GDM1 (cell line): ENCODE measurements at places on chromosomes 6 and 20.

GRCh38 chr6:126770176-126770575 is 348.3 kb upstream of the RSPO3 start:
- DNase-seq: no peak

DNA sequence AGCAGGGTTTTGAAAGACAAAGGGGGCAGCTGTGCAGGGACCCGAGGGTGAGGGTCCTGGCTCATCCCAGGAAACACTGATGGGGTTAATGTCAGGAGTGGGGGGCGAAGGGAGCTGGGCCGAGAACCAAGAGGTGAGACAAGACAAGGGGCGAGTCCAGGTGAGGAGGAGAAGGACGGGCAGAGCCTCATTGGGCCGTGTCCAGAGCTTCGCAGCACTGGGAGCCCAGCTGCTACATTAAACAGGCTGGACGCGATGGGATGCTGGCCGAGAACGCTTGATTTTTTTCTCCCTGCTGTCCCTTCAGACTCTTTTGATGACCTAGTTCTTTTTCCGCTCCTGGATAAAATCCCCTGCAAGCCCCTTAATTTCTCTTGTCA is 172.8 kb upstream of the SNX9 start:
- DNase-seq: no peak

DNA sequence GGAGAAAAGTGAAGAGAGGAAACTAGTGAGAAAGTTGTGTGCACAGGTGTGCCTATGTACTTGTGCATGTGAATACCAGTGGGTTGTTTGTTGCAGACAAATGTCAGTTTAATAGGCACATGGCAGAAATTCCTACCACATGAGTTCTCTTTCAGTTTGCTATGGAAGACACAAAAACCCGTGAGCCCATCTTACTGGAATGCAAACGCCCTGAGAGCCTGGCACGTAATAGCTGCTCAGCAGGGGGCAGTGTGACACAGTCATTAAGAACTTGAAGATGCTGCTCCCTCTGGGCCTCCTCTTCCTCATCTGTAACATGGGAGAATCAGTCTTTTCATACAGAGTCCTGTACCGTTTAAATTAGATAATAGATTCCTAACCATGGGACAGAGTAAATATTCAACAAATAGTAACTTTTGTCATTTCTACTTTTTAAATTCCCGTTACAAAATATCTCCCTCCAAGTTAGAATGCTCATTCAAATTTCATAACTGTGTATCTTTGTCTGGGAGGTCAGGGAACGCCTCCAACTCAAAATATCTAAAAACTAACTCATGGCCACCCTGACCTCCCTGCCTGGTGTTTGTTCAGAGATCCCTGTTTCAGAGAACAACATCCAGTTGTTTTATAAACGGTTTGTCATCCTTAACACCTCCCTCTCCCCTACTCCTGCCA is 802.9 kb downstream of the MAFB start:
- DNase-seq: peak; percentile 1

GRCh38 chr6:135094403-135094821 is 39.8 kb upstream of the HBS1L start:
- no peak for DNase-seq

DNA sequence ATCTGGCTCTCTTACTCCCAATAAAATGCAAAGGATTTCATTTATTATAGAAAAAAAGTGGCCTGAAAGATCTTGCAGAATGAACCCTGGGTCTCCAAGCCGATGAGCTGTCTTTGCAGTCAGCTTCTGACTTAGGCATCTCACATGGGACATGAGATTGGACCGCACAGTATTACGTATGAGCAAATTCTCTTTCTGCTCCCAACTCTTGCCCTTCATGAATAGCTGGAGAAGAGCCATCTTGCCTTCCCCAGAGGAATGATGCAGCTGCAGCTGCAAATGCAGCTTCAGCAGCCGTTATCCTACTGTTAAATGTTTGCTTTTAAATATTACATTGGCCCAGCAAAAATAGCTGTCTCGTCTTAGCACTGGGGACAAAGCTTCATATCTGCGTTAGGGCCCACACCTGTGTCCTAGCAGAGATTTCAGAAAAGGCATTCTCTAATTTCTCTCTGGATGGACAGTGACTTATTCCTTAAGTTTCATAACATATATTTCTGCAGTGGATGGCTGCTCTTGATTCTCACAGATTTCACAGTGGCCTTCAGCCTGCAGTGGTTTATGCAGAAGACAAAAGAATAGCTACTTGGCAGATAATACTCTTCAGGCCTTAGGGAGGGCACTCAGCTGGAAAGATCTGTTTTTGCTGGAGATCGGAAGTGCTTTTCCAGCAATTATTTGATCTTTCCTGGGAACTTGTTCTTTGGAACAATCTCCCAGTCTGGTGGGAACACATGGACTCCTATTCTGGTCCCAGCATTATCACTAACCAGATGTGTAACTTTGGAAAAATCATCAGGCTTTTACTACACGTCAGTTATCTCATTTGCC is 129.2 kb downstream of the FYN start:
- DNase-seq: no peak

DNA sequence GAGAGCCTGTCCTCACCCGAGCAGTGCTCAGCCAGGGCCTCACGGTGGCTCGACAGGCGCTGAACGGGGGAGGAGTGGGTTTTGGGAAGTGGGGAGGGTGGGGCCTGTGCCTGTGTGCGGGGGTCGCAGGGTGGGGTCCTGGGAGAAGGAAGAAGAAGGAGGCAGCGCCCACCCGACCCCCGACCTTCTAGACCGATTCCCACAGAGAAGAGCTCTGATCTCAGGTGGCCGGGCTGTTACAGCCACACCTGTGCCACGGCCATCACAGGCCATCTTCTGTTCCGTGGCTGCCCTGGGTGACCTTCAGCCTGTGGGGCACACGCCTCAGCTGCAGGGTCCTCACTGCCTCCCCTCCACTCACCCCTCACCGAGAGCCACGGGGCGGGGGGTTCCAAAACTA is 41.4 kb upstream of the GATA5 start:
- DNase-seq: no peak

DNA sequence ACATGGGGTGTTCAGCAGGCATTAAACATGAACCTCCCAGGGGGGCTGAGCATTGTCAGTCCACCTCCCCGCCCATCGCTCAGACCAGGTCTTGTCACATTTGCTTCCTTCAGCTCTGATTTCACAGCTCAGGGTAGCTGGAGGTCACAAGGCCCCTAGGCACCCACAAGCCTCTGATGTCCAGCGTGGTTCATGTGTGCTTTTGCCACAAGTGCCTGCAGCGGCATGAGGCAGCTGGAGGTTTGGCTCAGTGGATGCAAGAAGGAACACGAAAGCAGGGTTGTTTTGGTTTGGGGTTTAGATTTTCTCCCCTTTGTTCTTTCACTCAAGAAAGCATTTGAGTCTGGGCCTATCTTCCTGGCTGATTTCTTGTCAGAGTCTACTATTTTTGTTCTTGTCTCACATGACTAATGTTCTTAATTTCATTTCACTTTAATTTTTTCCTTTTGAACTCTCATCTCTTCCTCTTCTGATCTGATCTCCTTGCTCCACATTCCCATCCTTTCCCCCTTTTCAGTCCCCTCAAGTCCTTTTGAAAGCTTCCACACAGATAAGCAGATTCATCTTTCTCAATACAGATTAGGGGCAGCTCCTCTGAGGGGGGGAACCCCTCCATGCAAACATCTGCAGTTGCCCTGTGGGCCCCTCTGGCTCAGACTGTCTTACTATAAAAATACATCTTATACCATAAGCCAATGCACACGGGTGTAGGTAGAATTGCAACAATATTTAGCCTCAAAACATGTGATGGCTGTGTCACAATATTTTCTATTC is 68.1 kb upstream of the CEP85L start:
- no peak for DNase-seq

DNA sequence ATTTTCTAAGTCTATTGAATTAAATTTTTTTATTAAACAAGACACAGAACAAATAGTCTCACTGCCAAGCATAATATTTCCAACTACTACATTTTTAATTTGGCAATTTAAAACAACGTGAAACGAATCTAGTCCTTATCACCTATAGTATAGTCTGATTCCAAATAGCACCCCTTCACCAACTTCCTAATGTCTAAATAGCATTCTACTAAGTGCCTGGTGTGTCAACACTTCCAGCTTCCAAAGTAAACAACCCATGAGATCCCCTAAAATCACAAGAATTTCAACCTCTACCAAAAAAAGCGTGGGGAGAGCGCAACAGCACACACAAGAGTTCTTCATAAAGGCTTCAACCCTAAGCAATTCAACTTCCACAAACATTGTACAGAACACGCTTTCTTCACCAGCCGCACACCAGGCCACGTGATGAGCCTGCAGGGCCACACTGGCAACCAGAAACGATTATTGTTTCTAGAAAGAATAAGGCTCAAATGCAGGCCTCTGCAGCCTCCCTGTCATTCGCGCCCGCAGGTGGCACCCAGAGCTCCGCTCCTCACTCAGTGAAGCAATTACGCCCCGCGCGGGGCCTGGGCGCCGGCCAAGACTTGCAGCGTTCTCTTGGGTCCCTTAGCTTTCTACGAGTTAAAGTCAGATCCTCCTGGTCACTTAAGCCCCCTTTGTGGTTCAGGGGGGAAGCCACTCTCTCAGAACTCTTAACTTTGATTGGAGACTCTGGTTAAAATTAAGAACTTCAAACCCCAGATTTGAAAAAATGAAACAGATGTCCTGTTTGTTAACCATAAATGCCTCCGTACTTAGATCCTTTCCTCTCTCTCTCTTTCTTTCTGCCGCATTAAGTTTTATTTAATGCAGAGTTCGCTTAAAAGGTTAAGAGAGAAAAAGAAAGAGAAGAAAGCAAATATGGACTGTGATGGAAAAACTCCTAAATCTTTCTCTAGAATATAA is 18.3 kb downstream of the SIM1 start:
- DNase-seq: no peak

GRCh38 chr6:28948782-28949486 is 25.1 kb upstream of the TRIM27 start:
- DNase-seq: no peak

DNA sequence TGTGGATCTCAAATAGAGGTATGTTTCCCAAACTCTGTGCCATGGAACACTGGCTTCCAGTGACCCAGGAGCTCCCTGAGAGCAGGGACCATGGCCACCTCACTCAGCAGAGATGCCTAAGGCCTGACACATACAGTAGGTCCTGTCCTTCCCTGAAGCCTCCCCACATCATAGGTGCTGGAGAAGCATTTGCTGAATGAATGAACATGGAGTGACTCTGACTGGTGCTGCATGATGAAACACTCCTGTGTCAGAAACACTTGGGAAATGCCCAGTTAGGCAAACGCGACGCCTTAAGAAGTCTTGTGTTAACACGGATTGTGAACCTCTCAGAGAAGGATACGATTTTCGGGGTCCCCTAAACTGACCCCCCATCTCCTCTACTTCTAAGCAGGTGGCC is 14.3 kb downstream of the SLA2 start:
- DNase-seq: no peak

GRCh38 chr20:33079259-33079658 is at the start of gene BPIFB4:
Gene BPIFB4, plus strand, starts transcription at chr20:33079643. Its CDS starts 1,884 bp downstream, at chr20:33081527.
- DNase-seq: no peak

GRCh38 chr20:53736757-53737395 is 143.2 kb upstream of the ZNF217 start:
- DNase-seq: no peak

DNA sequence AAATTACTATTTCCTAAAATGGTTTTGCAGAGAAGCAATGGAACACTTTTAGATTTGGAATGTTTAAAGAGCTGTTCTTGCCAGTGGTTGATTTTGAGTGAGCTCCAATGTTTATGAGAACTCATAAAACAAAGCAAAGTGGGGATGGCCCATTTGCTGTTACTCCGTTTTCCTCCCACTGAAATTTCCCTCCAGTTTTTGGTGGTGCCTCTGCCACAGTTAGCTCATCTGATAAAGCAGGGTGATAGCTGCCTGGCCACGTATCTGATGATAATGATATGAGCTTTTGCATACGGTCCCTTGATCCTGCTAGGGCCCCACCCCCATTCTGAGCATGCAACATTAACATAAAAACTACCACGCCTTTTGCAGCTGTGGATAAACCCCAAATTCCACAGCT is 10.4 kb downstream of the CD83 start:
- no peak for DNase-seq

GRCh38 chr6:44297063-44298038 is 15.8 kb downstream of the AARS2 start:
- no peak for DNase-seq

GRCh38 chr6:117478853-117479231 is 3.6 kb upstream of the DCBLD1 start:
- DNase-seq: no peak

- no peak for DNase-seq
Observed at GRCh38 chr20:51340451-51340840, 202.1 kb downstream of the NFATC2 start.

DNA sequence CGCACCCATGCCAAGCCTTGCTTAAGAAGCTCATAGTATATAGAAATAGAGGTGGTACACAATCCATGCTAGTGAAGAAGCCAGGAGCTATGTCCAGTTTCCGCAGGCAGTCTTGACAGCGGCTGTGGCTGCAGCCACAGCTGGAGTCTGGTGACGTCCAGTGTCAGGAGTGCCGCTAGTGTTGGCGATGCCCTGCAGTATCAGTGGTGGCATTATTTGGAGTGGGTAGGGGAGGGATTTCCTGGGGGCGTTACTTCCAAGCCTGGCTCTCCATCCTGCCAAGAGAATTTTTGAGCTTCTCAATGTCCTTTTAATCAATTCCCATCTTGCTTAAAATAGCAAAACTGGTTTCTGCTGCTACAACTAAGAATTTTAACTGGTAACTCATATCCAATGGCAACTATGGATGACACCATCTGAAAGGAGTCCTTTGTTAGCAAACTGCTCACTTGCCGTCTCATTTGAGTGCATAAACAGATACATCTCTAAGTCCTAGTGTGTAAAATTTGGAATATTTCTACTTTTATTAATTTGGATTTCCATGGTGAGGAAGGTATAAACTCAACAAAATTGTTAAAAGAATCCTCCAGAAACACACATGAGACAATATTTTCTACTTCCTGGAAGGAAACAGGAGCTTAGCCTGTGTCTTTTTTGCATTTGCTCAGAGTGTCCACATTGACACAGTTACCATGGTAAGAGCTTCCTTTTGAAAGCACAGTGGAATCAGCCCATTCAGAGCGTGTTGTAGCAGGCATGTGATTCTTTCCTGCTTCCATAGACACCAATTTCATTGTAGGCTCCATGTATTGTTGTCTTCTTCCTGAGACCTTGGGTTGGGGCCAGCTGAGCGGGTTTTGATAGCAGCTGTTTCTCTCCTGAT is 44.6 kb upstream of the PXDC1 start:
- DNase-seq: no peak

DNA sequence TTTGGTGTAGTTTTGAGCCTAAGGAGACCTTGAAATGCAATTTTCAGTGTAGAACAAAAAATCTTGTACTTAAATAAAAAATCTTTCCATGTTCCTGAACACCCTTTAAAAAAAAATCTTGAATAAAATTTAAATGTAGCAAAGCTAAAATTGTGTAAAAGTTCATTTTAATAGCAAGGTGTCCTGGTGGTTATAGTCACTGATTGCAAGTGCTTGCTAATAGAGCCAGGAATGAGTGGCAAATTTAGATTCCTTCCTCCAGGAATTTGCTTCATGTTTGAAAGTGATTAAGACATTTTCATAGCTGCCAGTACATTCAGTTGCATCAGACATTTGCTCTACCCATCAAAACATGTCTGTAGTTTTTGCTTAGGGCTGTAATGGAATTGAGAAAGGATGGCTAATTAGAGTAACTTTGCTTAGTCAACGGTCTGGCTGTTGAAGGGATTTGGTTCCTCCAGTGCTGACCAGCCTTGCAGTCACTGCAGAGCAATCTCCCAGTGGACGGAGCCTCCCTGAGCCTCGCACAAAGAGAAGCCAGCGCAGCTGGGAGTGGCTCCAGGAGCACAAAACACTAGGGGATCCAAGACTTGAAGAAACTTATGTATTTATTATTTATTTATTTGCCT is 36.5 kb downstream of the AKAP12 start:
- DNase-seq: no peak

- no peak for DNase-seq
Observed at GRCh38 chr6:130811932-130812331, 15.3 kb upstream of the SMLR1 start.

- no peak for DNase-seq
Observed at GRCh38 chr20:1440024-1440423, 26.6 kb downstream of the NSFL1C start.
